NCI-H510A (cell line): ENCODE measurements at places on chromosomes 4 and X.

GRCh38 chr4:95153182-95153581 lies 395.4 kb downstream of the BMPR1B start:
- no peak for DNase-seq

- no peak for DNase-seq
Observed at GRCh38 chr4:12724510-12724909, 759.6 kb downstream of the RAB28 start.

DNA sequence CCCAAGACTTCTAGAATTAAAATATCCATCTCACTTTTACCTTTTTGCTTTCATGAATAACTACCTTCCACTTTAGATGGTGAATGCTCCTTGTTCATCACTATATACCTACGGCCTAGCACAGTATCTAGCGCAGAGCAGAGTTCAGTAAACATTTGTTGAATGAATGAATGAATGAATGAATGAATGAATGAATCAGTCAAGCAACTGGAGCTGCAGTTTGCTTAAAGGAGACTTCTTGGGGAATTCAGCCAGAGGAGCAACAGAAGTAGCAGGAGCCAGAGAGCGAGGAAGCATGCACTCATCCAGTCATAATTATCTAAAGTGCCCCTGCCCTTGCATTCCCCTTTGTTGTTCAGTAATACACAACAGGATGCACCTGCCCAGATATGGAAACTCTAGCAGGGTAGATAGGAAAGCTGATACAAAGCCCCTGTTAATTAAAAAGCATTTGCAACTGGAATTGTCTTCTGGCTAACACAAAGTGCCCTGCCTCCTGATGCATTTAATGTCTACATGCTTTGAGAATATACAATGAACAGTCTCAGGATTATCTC lies 103.0 kb upstream of the MBNL3 start:
- peak; percentile 37 for DNase-seq

DNA sequence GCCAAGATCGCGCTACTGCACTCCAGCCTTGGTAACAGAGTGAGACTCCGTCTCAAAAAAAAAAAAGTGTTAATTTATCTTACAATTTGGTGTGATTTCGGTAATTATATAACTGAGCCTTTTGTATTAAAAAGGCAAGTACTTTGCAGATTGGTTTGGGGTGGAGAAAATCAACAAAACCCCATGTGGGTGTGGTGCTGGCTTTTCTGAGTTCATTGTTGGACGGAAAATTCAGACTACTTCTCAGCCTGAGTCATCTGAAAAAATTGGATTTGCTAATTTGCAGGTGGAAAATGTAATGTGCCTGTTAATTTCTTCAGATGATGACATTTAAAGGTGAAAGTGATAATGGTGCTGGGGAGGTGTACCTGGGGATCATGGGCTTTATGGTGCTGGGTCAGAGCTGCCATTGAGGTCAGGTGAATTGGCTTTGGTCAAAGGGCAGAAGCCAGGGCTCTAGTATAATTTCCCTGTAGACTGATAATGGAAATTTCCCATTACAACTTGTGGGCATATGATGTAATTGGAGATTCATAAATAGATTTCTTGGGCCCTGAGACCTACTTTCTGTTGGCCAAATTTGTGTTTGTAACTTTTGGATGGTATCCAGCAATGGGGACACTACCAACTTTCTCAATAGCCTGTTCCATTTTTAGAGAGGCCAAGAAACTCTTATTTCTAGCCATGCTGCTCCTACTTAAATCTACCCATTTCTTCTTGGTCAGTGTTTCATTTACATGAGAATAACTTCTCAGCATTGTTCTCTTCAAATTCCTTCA lies 74.3 kb upstream of the TEX13D start:
- no peak for DNase-seq

GRCh38 chr4:148795156-148795864 lies 353.1 kb upstream of the NR3C2 start:
- DNase-seq, result no peak

- no peak for DNase-seq
Observed at GRCh38 chrX:124651031-124651430, 304.7 kb downstream of the SH2D1A start.

DNA sequence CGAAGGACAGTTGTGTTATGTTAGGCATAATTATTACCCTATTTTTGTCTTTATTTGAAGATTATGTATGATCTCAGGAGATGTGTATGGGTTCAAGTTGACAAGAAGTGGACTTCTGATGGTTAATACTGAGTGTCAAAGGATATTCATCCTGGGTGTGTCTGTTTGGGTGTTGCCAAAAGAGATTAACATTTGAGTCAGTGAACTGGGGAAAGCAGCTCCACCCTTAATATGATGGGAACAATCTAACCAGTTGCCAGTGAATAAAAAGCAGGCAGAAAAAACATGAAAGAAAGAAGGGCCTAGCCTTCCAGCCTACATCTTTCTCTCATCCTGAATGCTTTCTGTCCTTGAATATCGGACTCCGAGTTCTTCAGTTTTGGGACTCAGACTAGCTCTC lies 332.6 kb downstream of the DTHD1 start:
- DNase-seq, result no peak

DNA sequence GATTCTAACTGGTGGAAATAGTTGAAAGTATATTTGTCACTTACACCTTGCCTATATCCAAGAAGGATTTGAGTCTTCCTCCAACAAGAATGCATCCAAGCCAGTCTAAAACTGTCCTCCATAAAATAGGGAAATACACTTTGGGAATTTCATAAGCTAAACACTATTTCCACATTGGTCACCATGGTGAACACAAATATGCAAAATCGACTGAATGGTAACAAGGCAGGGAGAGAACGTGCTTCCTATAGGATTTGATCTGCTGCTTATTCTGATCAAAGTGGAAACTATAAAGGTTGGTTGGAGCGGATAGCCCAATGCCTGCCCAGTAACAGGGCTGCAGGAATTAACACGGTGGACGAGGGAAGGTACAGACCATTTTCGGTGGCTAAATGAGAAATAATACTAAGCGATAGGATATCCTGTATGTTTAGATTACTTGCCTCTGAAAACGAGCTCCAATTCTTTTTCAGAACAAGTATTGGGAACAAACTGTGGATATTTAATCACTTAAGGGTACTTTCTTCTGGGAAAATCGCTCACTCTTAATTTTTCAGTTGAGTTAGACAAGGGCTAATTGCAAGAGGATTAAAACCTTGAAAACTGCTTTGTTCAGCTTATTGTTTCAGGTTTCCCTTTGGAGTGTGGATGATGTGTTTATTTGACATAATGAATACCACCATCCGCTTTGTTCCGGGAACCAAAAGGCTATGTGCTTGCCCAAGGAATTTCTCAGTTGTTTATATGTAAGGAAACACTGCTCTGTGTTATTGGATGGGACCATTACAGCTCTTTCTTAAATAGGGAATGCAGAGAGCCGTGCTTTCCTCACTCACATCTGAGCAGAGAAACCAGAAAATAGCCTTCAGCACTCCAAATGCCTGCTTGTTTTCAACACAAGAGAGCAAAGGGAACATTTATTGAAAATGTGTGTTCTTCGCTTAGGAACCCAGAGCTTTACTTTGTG lies 194.4 kb downstream of the CBR4 start:
- DNase-seq, result no peak

- no peak for DNase-seq
Observed at GRCh38 chr4:6703786-6704185, 5.9 kb downstream of the MRFAP1L1 start.

GRCh38 chr4:8251110-8251883 lies 18.3 kb upstream of the HTRA3 start:
- no peak for DNase-seq

GRCh38 chrX:128805236-128805635 lies 718.1 kb downstream of the SMARCA1 start:
- DNase-seq, result no peak

- DNase-seq, result no peak
Observed at GRCh38 chrX:16873106-16873505, 2.9 kb upstream of the RBBP7 start.

- DNase-seq, result no peak
Observed at GRCh38 chr4:25343671-25344070, 31.1 kb downstream of the ZCCHC4 start.

DNA sequence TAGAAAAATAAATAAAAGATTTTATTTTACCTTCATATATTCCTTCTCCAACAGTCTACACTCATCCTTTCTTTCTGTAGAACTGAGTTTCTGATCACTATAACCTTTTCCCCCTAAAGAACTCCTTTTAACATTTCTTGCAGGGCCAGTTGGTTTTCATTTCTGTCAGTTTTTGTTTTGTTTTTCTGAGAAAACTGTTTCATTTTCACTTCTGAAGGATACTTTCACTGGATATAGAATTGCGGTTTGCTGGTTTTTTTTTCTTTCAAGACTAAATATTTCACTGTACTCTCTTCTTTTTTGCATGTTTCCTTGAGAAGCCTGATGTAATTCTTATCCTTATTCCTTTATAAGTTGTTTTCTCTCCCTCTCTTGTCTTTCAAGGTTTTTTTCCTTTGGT lies 90.4 kb upstream of the EOLA2 start:
- no peak for DNase-seq

GRCh38 chrX:153485396-153486080 lies 9.2 kb upstream of the BGN start:
- no peak for DNase-seq

GRCh38 chr4:186072516-186072915 lies 3.6 kb downstream of the TLR3 start:
- DNase-seq, result no peak

GRCh38 chrX:20248592-20249192 lies 18.0 kb downstream of the RPS6KA3 start:
- no peak for DNase-seq
